Keratinocyte (primary cell): ENCODE measurements at places on chromosomes 12 and 14. TPM values are rescaled to one million over a fixed set of nuclear protein-coding genes. Genes with fewer than 3 reads are reported as not detected.

TAS2R46 gene
- 0.10 to 0.13 TPM in 2 of 3 replicates, not detected in the other for polyA plus RNA-seq

RPS29 gene
- polyA plus RNA-seq: 3,884 to 7,725 TPM (median 4,926 TPM) in 3 replicates

DHRS4 gene
- 21.2 to 28.3 TPM (median 22.8 TPM) in 3 replicates for polyA plus RNA-seq

ADCY4 gene
- polyA plus RNA-seq: 0.21 to 0.44 TPM (median 0.23 TPM) in 3 replicates

TCTN2 gene
- 2.9 to 6.9 TPM (median 3.2 TPM) in 3 replicates for polyA plus RNA-seq

STAT2 gene
- polyA plus RNA-seq: 95.8 to 120 TPM (median 109 TPM) in 3 replicates

BDKRB1 gene
- 2.8 to 3.5 TPM (median 3.4 TPM) in 3 replicates for polyA plus RNA-seq

ZFHX2 gene
- 0.08 to 0.22 TPM (median 0.18 TPM) in 3 replicates for polyA plus RNA-seq

CLEC6A gene
- not detected in 3 replicates for polyA plus RNA-seq

PMCH gene
- polyA plus RNA-seq: not detected in 3 replicates

NTS gene
- polyA plus RNA-seq: not detected in 3 replicates

SOAT2 gene
- polyA plus RNA-seq: 0.08 TPM in 1 of 3 replicates, not detected in the others

PIWIL1 gene
- polyA plus RNA-seq: 0.01 to 0.13 TPM (median 0.09 TPM) in 3 replicates

RNASE7 gene
- polyA plus RNA-seq: 17.4 to 36.6 TPM (median 19.0 TPM) in 3 replicates

NTF3 gene
- not detected in 3 replicates for polyA plus RNA-seq

ANKRD33 gene
- polyA plus RNA-seq: not detected in 3 replicates

KRT82 gene
- 0.03 TPM in 1 of 3 replicates, not detected in the others for polyA plus RNA-seq

RABGGTA gene
- polyA plus RNA-seq: 29.0 to 47.2 TPM (median 40.9 TPM) in 3 replicates

B4GALNT1 gene
- polyA plus RNA-seq: 0.08 to 0.37 TPM (median 0.08 TPM) in 3 replicates

EMC9 gene
- 9.5 to 14.2 TPM (median 11.0 TPM) in 3 replicates for polyA plus RNA-seq

ALX1 gene
- polyA plus RNA-seq: not detected in 3 replicates

PMEL gene
- polyA plus RNA-seq: 1.3 to 2.1 TPM (median 1.4 TPM) in 3 replicates

GPRC5D gene
- polyA plus RNA-seq: 0.08 to 0.32 TPM (median 0.19 TPM) in 3 replicates

RFLNA gene
- 1.1 to 3.3 TPM (median 2.2 TPM) in 3 replicates for polyA plus RNA-seq

POTEM gene
- polyA plus RNA-seq: not detected in 3 replicates

SYNE2 gene
- polyA plus RNA-seq: 9.5 to 11.0 TPM (median 9.9 TPM) in 3 replicates

LACRT gene
- polyA plus RNA-seq: not detected in 3 replicates

TMEM106C gene
- polyA plus RNA-seq: 123 to 134 TPM (median 126 TPM) in 3 replicates

CLEC4D gene
- polyA plus RNA-seq: not detected in 3 replicates

P2RX7 gene
- polyA plus RNA-seq: 0.12 to 0.21 TPM (median 0.20 TPM) in 3 replicates
